Adrenal gland (tissue), 19 donors: ENCODE measurements at places on chromosomes 2 and 18. TPM values are rescaled to one million over a fixed set of nuclear protein-coding genes. Genes with fewer than 3 reads are reported as not detected.

The SCN2A gene
- total RNA-seq: 2.6 TPM

The PLEK gene
- total RNA-seq: 19.4 TPM

The KLF11 gene
- total RNA-seq: 26.9 TPM

The ATP5MC3 gene
- 185 TPM for total RNA-seq

The PSMD1 gene
- total RNA-seq: 93.7 TPM

The BARD1 gene
- 12.7 TPM for total RNA-seq

The SLC8A1 gene
- total RNA-seq: 24.4 TPM

The UGT1A8 gene
- total RNA-seq: not detected

The AGAP1 gene
- 29.6 TPM for total RNA-seq

The CD302 gene
- 52.5 TPM for total RNA-seq

The ARHGAP28 gene
- total RNA-seq: 34.3 TPM

The SMYD1 gene
- total RNA-seq: not detected

The SAG gene
- not detected for total RNA-seq

The CCT4 gene
- 122 TPM for total RNA-seq

The TAF1B gene
- total RNA-seq: 11.5 TPM

The PSMA8 gene
- total RNA-seq: not detected

The NOL4 gene
- total RNA-seq: not detected

The CLIP4 gene
- 16.7 TPM for total RNA-seq

The FEV gene
- total RNA-seq: not detected

The UGT1A9 gene
- total RNA-seq: not detected

The FBXO15 gene
- total RNA-seq: 3.9 TPM

The C2orf80 gene
- total RNA-seq: not detected

The TMEM17 gene
- total RNA-seq: 3.6 TPM
